Spleen (tissue), 13 donors: ENCODE measurements at places on chromosomes 6 and 20.

DNA sequence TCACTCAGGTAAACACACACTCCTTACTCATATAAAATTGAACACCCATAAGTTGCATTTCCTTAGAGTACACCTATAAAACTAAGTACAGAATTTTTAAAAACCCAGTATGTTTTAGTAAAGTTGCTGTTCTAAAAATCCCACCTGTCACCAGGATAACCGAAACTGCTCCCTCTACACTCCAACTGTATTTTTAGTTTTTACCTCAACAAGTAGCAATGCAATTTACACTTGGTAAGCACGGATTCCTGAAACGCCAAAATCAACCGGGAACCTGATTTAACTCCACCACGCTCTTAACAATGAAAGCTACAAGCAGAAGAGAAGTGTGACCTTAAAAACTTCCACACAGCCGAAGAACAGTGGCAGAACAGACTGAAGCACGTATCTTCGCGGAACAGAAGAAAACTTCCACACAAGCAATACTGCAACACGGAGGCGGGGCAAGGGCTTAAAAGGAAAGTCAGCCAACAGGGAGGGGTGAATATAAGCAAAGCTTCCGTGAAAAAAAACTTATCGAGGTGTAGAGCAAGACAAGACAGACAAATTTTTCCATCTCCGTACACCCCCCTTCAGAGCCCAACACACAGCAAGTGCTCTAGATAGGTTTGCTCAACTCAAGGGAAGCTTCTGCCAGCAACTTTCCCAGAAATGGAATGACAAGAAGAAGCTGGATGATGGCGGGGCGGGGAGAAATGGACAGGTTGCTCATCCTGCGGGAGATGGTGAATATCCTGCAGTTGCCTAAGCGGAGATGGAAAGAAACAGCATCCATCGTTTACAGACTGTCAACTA is 1.4 kb downstream of the STAU1 start:
- peak; percentile 81 for DNase-seq

DNA sequence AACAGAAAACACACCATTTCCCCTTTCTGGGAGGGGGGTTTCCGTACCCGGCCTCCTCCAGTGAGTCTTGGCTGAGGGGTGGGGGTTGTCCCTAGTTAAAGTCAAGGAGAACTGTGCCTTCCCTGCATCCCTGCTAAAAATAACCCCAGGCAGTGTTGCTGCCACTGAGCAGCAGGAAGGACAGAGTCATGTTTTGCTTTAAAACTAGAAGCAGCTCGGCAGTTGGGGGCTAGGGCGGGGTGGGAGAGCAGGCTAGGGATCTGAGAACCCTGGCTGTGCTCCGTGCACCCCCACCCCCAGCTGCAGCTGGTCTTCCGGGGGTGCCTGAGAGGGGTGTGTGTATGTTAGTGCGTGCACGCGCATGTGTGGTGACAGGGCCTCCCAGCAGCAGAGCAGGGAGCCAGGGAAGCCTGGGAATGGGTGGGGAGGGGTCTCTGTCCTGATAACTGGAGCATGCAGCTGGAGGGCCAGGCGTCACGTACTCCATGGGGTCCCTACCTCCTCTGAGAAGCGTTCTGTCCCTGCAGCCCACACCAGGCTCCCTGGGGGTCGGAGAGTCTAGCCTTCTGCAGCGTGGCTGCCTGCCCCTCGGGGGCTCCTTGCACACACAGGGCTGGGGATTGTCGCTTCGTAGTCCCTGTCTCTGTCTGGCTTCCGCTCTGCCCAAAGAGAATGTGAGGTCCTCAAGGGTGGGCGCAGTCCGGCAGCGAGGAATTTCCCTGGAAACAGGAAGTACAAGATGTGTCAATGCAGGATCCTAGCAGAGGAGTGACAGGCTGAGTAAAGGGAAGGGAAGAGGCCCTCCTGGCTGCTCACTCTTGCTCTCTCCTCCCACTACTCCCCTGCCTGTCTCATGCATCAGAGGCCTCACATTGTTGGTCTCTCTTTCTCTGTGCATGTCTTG is 16.8 kb upstream of the ARMC12 start:
- peak; percentile 90 for DNase-seq

DNA sequence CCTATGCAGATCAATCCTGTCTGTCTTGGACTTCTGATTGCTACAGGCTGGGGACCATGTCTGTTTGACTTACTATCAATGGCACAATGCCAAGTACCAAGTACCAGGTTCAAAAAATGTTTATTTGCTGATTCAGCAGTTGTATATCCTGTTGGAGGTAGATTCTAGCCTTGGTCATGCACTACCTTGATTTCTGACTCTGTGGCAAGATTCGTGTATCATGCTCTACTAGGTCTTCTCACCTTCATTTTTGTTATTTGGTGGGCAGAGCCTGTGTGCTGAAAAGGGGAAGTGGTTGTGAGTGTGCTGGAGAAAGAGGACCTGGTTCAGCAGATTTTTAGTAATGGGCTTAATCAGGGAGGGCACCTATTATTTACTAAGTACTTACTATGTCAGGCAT is 192.4 kb upstream of the MYLIP start:
- no peak for DNase-seq

- no peak for DNase-seq
These were observed 201.8 kb downstream of the GRIK2 start for GRCh38 chr6:101595276-101595675.

DNA sequence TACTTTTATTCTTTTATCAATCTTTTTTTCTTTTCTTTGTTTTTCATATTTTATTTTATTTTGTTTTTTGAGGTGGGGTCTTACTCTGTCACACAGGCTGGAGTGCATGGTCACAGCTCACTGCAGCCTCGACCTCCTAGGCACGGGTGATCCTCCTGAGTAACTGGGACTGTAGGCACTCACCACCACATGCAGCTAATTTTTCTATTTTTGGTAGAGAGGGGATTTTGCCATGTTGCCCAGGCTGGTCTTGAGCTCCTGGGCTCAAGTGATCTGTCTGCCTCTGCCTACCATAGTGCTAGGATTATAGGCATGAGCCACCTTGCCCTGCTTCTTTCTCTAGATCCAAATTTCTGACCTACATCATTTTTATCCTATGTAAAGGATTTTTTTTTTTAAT is 153.2 kb downstream of the CDKAL1 start:
- DNase-seq: no peak

- DNase-seq: no peak
These were observed 56.3 kb downstream of the PXDC1 start for GRCh38 chr6:3695065-3695817.

DNA sequence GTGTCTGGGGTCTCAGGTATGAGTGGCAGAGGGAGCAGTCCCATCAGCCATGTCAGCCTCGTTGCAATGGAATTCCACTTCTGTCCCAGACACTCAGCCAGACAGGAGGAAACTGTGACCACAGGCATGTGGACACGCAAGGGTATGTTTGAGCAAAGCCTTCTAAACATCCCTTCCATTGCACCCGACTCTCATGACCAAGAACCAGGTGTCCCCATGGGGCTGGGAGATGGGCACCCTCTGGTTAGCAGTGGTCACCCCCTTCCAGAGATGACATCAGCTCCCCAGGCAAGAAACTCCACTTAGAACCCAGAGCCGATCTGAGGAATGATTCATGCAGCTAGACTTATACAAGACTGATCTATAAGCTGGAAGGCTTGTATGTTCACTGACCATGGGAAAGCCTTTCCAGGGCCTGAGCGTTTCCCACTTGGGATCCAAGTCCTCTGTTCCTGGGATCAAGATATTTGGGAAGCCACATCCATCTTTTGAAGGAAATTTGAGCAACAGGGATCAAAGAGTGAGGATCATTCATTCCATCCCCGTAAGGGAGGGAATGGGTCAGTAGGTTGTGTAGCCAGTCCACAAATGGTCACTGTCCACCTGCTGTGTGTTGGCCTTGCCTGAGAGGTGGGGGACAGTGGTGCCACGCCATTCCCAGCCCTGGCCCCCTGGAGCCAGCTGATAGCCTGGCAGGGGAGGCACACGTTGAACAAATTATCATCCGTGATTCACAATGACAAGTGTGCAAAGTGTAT is 3.9 kb upstream of the MRGBP start:
- DNase-seq: no peak
